ENCODE measurements at places on chromosomes 3 and 15.

DNA sequence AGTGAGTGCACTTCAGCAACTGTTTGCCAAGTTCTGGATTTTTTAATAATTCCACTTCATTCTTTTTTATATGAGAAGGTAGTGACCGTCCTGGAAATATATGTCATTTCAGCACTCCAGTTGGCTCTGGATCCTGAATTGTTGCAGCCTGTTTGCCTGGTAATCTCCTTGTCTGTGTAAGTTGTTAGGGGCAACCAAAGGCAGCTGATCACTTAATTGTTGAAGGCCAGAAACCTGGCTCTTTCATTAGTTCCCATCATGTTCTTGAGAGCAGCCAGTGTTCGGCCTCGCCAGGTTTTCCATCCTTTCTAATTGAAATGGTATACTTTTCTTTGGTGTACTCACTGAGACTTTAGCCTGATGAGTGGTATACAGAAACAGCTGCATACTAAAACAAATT is 168.6 kb downstream of the SOX2 start:
- no peak for DNase-seq

DNA sequence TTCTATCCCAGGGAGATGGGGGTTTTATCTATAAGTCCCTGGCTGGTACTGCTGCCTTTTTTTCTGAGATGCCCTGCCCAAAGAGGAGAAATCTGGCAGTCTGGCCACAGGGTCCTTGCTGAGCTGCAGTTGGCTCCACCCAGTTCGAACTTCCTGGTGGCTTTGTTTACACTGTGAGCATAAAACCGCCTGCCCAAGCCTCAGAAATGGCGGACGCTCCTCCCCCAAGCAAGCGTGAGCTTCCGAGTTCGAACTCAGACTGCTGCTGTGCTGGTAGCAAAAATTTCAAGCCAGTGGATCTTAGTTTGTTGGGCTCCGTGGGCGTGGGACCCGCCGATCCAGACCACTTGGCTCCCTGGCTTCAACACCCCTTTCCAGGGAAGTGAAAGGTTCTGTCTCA is 126.8 kb upstream of the SUCLG2 start:
- DNase-seq = no peak

GRCh38 chr3:128226795-128227395 is 73.6 kb downstream of the EEFSEC start:
- no peak for DNase-seq

- DNase-seq = no peak
Observed at GRCh38 chr3:57646723-57647122, 46.2 kb downstream of the DENND6A start.

GRCh38 chr3:104428337-104428925 is 938.3 kb upstream of the ALCAM start:
- DNase-seq = no peak

DNA sequence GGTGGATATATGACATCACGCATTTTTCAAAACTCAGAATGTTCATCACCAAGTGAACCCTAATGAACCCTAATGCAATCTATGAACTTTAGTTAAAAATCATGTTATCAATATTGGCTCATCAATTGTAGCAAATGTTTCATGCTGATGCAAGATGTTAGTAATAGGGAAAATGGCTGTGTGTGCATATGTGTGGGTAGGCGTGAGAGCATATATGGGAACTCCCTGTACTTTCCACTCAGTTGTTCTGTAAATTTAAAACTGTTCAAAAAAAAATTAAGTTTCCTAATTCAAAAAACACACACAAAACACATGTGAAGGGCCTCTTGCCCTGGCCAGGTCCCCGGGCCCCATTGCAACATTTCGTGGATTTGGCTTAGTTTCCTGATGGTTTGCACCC is 89.7 kb upstream of the PROK2 start:
- no peak for DNase-seq

- no peak for DNase-seq
Observed at GRCh38 chr15:74327756-74328155, 39.7 kb downstream of the CYP11A1 start.

- DNase-seq = no peak
Observed at GRCh38 chr15:87348746-87349145, 907.8 kb downstream of the NTRK3 start.

DNA sequence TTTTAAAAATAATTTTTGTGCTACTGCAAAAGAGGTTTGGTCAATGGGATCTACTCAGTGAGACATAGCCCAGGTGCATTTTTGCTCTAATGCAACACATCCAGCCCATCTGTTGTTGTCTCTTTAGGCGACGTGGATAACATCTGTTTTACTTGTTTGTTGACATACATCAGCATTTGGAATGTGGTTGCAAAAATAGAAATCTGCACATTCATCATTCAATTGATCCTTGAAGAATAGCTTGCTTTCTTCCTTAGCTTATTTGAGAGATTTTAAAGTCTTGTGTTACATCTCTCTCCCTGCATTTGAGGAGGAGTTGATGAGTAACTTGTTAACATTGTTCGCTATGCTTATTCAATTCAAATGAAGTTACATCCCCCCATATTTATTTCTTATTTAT is 1202.3 kb downstream of the NSUN3 start:
- peak; percentile 69 for DNase-seq

GRCh38 chr3:212432-212831 is 15.9 kb downstream of the CHL1 start:
- no peak for DNase-seq

- no peak for DNase-seq
Observed at GRCh38 chr3:128080323-128081080, 28.3 kb downstream of the SEC61A1 start.

- DNase-seq = no peak
Observed at GRCh38 chr3:4322635-4323034, 19.5 kb downstream of the SETMAR start.

GRCh38 chr15:45710657-45711056 is 75.8 kb downstream of the SQOR start:
- DNase-seq = no peak

GRCh38 chr3:69509288-69509687 is 123.4 kb upstream of the FRMD4B start:
- DNase-seq = no peak

GRCh38 chr3:38536671-38537070 is 40.5 kb downstream of the EXOG start:
- DNase-seq = no peak

DNA sequence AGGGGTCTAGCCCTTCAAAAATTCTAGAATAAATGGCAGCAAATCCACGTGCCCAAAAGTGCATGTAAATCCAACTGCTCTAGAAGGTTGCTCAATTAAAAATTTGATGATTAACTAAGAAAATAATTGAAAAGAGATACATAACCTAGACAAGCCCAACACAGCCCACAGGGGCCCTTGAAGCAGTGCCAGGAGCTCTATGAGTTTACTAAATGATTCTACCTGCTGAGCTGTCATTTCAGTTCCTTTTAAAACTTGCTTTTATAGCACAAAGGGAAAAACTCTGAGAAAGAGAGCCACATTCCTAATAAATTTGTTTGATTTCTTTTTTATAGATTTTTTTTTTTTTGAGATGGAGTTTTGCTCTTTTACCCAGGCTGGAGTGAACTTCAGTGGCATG is 38.9 kb upstream of the GNB5 start:
- no peak for DNase-seq

DNA sequence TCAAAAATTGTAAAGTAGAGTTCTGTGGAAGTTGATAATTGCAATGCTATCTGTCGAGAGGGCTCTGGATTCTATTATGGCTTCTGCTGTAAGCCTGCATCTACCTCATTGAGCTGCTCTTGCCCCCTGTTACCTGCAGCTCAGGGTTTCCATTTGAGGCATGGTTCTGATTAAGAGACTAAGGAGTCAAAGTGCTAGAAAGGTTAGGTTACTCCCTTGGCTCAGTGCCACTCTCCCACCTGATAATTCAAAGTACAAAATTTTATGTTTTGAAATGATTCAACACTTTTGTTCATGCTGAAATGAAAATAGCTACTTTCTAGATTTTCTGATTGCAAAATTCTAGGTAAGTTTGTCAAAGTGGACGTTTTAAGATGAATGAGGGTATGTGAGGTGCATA is 220.5 kb upstream of the SATB1 start:
- no peak for DNase-seq

GRCh38 chr15:56491110-56491722 is 26.3 kb upstream of the MNS1 start:
- DNase-seq = peak; percentile 79

- no peak for DNase-seq
Observed at GRCh38 chr3:137071104-137071503, 113.3 kb downstream of the IL20RB start.

DNA sequence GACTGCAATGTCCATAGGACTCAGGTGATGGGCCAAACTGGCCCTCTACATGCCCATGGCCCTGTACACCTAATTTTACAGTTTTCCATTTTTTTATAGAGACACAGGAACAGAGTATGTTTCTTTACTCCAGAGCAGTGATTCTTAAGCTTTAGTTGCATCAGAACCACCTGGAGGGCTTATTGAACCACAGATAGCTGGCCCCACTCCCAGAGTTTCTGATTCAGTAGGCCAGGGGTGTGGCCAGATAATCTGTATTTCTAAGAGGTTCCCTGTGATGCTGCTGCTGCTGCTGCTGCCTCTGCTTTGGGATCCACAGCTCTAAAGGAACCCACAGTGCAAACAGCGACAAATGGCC is 5.1 kb downstream of the RBP1 start:
- DNase-seq = peak; percentile 64

DNA sequence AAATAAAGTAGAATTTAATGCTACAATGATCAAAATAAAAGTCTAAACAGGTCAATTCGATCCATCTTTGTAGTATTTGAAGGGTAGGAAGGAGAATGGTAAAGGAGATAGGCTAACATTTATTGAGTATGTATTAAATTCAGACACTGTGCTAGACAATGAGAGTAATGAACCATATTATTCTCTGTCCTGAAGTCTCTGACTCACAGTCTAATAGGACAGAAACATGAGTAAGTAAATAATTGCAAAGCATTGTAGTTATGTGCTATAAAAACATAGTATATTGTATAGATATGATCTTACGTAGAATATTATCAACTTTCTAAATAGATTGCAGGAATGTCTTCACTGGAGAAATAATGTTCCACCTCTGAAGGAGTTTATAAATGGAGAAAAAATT is 64.5 kb downstream of the MDFIC2 start:
- DNase-seq = no peak

- DNase-seq = no peak
Observed at GRCh38 chr3:110878692-110879091, 192.9 kb upstream of the NECTIN3 start.

DNA sequence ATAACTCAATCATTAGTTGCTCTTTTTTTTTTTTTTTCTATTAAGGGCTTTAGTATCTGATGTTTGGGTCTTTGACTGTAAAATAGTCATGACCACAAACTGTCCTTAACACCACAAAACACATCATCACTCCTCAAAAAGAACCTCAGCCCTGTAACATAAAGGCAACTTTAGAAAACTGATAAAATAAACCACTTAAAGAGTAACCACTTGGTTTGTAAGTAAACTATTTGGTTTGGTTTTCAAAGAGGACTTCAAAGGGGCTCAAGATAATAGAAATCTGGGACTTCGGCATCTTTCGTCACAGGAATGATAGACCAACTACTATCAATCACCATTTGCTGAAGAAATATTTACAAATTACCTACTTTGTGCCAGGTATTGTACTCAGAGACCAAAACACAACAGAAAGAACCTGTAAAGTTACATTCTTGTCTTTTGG is 167.8 kb downstream of the FOXP1 start:
- DNase-seq = no peak

DNA sequence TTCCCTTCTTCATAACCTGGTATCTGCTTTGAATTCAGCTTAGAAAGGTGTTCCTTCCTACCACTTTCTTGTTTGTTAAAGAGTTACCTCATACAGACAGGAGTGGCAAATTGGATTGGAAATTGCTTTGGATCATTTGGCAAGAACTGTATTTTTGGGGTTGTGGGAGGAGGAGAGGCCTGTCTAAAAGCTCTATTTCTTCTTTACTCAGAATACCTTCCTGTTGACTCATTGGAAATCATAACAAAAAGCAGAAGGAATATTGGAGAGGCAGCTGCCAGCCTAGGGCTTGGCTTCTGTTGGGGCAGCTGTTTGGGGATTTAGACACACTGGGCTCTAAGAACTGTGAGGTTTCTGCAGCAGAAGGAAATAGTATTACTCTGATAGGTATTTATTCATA is 14.2 kb downstream of the IQGAP1 start:
- DNase-seq = peak; percentile 18

GRCh38 chr3:187369089-187369447 is 883 bp downstream of the RTP4 start:
- no peak for DNase-seq

GRCh38 chr15:70521576-70522322 is 241.6 kb downstream of the UACA start:
- no peak for DNase-seq

- DNase-seq = no peak
Observed at GRCh38 chr3:59800481-59800880, 750.7 kb upstream of the CFAP20DC start.

- no peak for DNase-seq
Observed at GRCh38 chr3:37527361-37527760, 334.3 kb upstream of the CTDSPL start.

- DNase-seq = no peak
Observed at GRCh38 chr3:32283304-32283703, 44.8 kb downstream of the CMTM8 start.

DNA sequence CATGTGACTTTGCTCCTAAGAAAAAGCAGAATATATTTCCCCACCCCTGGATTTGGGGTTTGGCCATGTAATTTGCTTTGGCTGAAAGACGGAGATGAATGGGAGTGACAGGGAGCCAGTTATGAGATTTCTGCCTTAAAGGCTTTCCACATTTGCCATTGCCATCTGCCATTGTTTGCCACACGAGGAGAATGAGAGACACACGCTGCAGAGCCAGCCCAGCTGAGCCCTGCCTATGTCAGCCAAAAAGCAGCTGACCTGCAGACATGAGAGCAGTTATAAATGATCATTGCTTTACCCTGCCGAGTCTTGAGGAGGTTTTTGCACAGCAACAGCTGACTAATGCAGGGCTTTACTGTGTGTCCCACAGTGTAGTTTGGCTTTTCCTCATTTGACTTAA is 40.6 kb upstream of the RFTN1 start:
- DNase-seq = no peak

GRCh38 chr3:106013971-106014370 is 145.2 kb upstream of the CBLB start:
- DNase-seq = no peak

DNA sequence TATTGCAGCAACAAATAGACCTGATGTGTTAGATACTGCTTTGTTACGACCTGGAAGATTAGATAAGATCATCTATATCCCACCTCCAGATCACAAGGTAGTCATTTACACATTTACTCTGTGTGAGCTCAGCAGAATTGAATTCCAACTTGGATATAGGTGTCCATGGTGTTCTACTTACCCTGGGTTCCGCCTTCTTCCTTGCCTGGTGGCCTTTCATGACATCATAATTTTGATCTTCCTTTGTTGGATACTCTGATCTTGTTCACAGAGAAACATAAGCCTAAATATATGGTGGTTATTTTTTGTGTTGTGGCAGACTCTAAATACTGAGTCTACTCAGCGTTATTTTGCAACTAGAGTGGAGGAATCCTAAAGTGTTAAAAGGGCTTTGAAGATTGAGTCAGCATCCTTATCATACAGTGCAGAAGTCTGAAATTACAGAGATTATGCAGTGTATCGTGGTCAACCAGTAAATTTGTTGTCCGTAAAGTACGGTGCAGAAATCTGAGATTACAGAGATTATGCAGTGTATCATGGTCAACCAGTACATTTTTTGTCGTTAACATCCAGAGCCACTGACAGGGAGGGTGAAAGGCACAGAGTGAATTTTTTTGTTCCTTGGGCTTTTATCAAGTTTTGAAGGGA is 39.1 kb upstream of the GATM start:
- no peak for DNase-seq

Data from NCI-H2171 (cell line).